Spleen (tissue), 13 donors: ENCODE measurements at places on chromosomes 12 and 14.

DNA sequence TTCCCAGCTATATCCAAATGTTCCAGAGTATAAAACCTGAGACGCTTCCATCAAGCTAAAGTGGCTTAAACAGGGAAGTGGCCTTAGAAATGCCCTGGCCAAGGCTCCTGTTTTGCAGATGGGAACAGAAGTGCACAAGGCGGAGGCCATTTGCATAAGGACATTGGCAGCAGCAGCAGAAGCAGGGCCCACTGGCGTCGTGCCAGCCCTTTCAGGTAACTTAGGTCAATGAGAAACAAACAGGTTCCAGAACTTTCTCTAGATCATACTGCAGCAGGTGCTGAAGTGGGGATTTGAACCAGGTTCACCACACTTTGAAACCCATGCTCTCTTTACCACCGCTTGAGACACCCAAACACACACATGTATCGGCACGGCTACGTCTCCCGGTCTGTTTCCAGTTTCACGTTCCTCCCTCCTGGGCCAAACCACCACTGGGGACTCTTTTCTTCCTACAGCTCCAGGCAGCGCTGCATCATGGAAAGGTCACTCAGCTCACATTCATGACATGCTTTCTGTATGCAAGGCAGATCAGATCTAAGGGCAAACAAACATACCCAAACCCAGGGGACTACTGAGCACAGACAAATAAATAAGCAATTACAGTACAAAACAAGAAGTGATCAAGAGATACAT, 46.0 kb upstream of the PLEKHG6 start:
- peak; percentile 23 for DNase-seq

DNA sequence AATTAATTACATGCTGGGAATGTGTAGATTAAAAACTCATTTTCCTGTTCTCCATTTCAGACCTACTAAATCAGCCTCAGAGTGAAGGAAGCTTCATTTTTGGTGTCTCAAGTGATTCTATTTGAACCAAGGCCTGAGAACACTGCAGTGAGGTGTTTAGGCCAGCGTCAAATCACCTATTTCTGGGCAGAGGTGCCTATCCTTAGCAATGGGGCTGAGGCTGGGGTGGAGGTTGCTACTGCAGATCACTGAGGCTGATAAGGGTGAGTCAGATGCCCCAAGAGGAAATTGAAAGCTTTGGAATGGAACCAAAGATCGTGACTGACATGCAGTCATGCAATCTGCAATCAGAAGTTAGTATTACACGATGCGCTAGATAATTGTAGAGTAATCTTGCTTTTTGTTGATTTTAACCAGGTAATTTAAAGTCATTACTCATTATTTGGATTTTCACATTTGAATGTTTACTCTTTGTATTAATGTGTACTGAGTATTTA, 4.4 kb downstream of the TXNRD1 start:
- DNase-seq, result no peak

DNA sequence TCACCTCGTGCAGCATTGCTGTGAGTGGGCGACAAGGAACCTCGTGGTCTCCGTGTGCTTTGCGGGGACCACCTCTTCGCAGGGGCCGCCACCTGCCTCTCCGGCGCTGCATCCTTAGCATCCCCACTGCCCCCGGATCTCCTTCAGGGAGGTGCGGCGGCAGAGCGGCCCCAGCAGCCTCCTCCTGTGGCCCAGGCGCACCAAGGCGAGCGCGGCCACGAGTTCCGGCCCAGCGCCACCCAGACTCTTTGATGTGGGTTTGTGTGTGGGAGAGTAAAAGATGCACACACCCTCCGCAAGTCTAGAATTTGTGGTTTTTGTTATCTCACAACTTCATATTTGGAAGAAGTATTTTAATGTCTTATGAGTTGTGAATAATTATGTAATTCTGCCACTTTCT, 118.8 kb upstream of the DIO3 start:
- DNase-seq, result peak; percentile 78

DNA sequence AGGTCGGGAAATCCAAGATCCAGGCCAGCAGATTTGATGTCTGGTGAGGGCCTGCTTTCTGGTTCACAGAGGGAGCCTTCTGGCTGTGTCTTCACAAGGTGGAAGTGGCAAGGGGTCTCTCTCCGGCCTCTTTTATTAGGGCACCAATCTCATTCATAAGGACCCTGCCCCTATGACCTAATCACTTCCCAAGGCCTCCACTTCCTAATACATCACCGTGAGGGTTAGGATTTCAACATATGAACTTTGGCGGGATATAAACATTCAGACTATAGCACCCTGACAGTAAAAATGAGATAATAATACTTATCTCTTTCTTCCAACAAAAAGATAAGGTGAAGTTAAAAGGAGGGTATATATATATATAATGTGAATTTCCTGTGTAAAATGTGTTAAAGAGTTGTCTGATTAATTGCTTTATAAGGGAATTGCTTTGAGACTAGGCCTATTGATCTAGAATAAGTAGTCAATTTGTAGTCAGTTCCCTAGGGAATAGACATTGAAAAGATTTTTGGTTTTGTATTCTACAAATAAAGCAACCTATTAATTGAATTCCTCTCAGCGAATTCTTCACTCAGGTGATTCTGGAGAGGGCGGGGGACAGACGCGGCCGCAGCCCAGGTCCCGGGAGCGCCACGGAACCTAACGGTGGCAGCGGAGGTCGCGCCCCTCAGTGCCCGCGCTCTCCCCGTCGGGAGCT, 516 bp upstream of the LGALS3 start:
- no peak for DNase-seq

DNA sequence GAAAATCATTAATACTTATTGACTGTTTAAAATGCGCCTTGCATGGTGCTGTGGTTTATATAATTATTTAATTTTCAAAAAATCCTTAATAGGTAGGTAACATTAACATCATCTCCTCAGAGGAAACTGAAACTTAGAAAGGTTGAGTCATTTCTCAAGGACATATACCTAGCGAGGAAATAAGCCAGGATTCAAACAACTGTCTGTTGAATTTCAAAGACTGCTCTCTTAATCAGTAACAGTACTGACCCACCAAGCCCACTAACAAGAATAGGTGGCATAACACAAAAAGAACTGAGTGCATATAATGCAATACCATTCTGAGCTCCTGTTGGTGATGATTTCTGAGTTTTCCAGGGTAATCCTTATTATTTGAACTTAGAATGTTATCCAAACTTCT, 174.3 kb downstream of the SOX5 start:
- no peak for DNase-seq

DNA sequence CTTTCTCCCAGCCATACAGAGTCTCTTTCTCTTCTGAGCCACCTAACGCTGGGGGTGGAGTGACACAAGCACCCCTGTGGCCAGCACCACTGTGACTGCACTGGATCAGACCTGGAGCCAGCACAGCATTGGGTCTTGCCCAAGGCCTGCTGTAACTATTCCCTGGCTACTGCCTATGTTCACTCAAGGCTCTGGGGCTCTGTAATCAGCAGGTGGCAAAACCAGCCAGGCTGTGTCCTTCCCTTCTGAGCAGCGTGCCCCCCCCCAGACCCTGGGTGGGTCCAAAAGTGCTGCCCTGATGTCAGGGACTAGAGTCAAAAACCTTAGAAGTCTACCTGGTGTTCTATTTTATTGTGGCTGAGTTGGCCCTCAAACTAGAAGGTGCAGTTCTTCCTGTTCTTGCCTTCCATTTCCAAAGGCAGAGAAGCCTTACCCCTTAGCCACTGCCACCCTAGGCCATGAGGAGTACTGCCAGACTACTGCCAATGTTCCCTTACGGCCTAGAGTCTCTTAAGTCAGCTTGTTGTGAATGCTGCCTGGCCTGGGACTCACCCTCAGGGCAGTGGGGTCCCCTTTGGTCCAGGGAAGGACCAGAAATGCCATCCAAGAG, 49.9 kb downstream of the PELI2 start:
- DNase-seq, result no peak

DNA sequence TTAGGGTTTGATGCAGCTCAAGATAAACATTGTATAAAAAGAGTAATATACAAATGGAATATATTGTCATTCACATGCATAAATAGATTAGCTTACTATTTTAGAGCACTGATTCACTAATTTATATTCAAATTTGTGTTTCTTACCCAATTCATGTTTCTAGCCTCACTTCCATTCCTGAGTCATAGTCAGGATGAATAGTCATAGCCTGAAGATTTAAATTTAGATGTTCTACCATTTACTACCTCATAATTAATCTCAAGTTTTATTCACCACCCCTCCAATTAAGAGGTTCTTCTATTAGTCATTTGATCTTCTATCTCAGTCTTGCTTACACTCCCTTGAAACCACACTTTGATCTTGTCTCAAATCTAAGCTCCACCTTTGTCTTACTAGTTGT, 38.7 kb downstream of the ANO4 start:
- no peak for DNase-seq

- DNase-seq, result no peak
These were observed 39.1 kb downstream of the FRS2 start for GRCh38 chr12:69509308-69509736.
